ENCODE measurements at places on chromosomes 2 and 18.

GRCh38 chr18:46415532-46416252 lies 241.3 kb downstream of the LOXHD1 start:
- no peak for DNase-seq

DNA sequence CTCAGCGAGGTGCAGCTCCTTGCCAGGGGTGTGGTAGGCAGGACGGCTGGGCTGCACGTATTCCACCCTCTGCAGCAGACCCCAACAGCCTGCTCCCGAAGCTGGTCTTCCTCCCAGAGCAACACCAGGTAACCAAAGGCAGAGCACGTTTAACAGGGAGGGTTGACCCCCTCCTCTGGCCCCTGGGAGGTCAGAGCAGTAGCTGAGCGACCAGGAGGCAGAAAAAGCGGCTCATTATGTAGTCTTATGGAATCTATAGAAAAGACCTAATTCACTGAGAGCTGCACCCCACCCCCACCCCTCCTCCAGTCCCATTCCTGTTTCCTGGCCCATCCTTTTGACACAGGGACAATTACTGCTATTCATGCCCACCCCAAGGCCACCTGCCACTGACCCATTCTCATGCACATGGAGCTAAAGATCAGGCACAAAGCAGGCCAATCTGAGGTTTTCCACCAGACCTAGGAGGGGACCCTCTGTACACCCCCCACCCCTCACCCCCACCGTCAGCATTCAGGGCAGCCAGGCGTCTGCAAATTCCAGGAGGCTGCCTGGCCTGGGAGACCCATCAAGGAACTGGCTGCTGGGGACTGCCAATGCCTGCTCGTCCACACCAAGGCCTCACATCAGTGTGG lies 60.9 kb upstream of the FZD7 start:
- DNase-seq, result no peak

GRCh38 chr2:54512663-54513362 lies 56.7 kb downstream of the SPTBN1 start:
- no peak for DNase-seq

DNA sequence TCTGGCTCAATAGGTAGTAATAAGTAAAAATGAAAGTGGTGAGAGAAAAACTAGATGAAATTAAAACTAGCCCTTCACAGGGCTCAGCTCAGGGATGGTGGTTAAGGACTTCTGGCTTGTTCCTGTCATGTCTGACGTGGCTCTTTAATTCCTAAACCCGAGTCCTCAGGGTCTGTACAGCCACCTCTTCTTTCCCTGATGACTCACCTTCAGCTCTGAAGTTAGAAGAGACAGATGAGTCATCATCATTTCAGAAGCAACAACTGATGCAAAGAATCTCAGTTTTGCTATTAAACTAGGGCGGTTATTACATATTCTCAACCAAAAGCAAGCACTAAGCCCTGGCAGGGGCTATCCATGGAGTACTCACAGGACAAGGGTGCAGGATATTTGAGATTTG lies 24.0 kb upstream of the ITGB6 start:
- DNase-seq, result no peak

GRCh38 chr2:148102641-148103040 lies 81.8 kb downstream of the MBD5 start:
- no peak for DNase-seq

DNA sequence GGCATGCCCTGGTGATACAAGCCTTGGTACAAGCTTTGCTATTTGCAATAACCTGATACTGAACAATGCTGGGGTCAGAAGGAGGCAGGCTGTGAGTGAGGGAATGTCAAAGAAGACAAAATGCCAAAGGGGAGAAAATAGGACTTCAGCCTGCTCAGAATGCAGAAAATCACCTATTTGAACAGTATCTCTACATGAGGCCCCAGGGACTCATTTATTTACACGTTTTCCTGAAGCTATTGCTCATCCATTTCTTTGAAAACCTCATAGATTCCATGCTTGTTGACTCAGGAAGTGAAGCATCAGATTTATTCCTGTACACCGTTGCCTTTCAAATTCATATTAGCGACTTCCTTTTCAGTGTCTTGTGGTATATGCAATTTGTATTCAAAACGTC lies 69.4 kb upstream of the CBLN2 start:
- no peak for DNase-seq

DNA sequence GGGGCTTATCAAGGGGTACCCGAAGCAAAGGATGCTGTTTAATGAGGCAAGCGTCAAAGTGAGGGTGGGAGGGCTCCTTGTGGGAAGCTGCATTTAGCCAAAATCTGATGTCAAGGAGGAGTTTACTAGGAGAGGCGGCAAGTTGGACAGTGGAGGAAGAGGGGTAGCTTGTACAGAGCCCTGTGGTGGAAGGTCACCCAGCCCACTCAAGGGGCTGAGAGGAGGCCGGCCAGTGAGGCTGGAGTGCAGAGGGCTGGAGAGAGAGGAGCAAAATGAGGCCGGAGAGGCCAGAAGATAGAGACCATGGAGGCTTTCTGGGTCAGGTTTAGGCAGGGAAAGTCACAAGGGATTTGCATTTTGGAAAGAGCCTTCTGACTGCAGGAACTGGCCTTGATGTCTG lies 49.5 kb downstream of the ASB1 start:
- no peak for DNase-seq

DNA sequence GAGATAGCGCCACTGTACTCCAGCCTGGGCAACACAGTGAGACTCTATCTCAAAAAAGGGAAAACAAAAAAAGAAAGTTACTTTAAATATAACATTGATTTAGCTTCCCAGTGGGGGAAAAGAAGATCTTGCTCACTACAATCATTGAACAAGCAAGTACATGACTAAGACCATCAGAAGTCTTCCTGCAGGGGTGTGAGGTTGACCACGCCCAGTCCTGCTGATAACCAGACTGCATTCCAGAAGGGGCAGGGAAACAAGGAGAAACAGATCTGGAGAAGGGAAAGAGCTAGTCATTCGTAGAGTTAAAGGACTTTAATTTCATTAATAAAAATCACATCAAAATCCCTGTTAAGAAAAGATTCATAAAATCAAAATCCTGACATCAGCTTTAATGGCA lies 77.5 kb downstream of the EPHA4 start:
- no peak for DNase-seq
